AG20443 (cell line): ENCODE measurements at places on chromosomes 3 and 15.
A peak's percentile ranks its signal among the peaks of the same experiment; 100 is the strongest.

GRCh38 chr3:31086148-31086547 lies 191.7 kb upstream of the GADL1 start:
- DNase-seq = no peak

GRCh38 chr15:31365032-31365654 lies 38.5 kb downstream of the KLF13 start:
- no peak for DNase-seq

DNA sequence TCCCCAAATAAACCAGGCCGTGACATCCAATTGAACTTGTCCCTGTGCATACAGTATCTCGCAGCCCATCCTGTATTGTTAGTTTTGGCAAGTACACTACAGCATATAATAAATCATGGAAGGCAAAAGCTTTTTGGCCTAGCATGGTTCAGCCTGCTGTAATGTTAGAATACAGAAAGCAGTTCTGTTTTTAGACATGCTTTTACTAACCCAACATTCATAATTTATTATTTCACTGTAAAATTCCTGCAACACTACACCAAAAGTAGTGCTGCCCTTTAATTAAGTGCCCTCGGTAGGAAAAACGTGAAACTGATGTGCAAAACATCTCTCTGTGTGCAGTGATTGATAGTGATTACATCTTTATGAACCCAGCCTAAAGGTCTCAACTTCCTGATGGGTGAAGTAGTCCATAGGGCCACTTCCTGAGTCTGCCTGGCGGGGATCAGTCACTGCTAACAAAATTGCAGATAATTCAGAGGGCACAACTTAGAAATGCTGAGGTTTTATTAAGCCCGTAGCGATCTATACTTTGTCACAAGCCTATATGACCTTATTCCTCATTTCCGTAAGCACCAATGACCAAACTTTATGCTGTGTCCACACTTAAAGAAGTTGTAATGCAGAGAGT lies 227.8 kb downstream of the CDIN1 start:
- no peak for DNase-seq

GRCh38 chr3:66997560-66998112 lies 471 bp upstream of the KBTBD8 start:
- peak; percentile 17 for DNase-seq

GRCh38 chr3:71991046-71991445 lies 206.1 kb upstream of the PROK2 start:
- no peak for DNase-seq

- no peak for DNase-seq
Observed at GRCh38 chr15:27361438-27361837, 390.5 kb downstream of the GABRG3 start.

GRCh38 chr3:150798122-150798618 lies 35.2 kb upstream of the SIAH2 start:
- no peak for DNase-seq

GRCh38 chr15:45710657-45711056 lies 75.8 kb downstream of the SQOR start:
- DNase-seq = no peak

GRCh38 chr15:91516866-91517265 lies 336.6 kb upstream of the SLCO3A1 start:
- no peak for DNase-seq

DNA sequence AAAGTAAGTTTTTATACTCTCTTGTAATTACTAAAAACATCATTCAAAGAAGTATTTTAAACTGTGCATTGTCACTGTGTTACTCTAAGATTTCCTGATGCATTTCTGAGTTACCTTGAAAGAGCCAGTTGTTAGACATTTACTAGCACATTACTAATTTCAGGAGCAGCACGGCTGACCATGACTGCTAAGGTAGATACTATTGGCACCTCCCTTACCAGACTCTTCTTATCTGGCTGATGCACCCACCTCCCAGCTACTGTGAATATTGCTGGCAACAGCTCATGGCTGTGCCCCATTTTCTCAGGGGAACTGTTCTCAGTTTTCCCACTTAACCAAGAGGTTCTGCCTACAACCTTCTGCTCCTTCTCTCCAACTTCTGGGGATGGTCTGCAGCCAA lies 29.4 kb downstream of the COL6A5 start:
- no peak for DNase-seq

DNA sequence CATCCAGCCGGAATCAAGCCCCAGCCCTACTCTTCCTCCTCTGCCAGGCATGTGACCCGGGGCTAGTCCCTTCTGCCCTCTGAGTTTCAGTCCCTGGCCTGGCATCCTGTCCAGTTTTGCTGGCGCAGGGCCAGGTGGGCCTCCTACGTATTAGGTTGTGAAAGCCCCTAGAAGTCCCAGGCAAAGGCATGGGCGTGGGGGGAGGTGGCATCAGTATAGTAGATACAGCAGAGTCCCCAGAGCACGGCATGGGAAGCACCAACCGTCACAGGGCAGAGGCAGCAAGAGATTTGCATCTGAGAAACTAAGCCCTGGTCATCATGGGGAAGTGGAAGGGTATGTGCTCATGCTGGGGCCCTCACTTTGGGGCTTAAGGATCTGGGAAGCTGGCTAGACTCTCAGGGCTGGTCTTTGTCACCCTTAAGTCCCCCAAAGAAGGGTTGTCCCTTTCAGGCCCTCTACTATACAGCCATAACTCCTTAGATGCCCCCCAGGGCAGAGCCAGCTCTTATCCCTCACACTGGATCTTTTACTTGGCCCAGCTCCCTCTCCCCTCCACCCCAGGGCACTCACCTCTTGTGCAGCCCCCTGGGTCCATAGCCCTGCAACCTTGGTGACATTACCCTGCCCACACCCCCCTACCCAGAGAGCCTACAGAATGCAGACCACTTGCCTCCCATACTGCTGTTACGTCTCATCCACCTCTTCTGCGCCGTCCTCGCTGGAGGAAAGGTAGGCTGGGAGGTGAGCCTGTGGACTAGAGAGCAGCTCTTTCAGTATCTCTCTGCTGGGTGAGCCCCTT lies 11.3 kb downstream of the NBEAL2 start:
- no peak for DNase-seq

GRCh38 chr3:122382888-122383666 lies at the start of gene MIX23:
Gene MIX23 (minus strand): TSS chr3:122383231. CDS start chr3:122383224, 7 bp downstream.
- peak; percentile 92 for DNase-seq

DNA sequence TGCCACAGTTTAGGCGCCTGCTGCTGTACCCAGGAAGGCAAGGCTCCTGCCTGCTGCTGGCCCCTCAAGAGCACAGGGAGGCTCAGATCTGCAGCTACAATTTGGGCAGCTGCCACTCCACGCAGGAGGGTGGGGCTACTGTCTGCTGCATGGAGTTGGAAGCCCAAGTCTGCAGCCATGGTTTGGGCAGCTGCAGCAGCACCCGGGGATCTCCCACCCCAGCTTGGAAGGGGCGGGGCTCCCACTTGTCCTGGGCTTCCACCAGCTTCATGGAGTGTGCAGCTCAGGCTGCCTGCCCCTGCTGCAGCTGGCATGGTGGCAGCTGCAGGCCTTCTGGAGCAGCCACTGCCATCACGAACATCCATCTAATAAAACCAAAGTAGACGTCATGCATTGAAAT lies 512.9 kb downstream of the PYDC2 start:
- no peak for DNase-seq

DNA sequence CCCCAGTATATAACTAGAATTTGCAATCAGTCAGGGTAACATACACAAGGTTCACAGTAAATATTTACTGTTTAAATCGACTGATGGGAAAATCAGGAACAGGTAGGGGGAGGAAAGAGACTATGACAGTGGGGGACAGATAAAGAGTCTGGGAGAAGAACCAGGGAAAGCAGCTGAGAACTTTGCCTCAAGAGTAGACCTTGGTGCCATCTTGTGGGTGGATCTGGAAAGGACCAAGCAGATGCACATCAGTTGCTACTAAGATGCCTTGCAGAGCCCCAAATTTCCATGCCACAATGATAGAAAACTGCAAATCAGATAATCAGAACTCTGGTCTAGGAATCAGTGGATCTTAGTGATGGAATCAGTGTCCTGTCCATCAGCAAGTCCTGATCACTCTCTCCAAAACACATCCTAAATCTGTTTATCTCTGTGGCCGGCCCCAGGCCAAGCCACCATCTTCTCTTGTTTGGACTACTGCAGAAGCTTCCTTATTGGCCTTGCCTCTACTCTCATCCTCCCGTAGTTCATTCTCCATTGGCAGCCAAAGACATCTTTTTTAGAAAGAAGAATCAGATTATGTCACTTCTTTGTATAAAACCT lies 62.7 kb downstream of the PDE8A start:
- DNase-seq = peak; percentile 74

DNA sequence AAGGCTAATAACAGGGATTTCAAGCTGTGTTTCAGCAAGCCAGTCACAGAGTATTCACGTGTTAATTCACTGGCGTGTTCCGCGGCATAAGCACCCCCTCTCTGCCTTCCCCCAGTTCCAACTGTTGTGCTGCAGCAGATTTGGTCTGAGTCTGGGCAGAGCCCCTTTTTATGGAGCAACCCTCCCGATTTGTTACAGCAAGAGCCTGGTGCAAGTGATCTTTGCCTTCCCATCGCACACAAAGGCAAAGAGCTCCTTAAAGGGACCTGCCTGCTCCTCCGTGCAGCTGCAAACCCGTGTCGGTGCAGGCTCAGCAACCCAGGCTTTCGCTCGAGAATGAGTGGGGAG lies 170.5 kb downstream of the KCNAB1 start:
- no peak for DNase-seq

- no peak for DNase-seq
Observed at GRCh38 chr3:12919205-12919604, 77.8 kb upstream of the RPL32 start.

DNA sequence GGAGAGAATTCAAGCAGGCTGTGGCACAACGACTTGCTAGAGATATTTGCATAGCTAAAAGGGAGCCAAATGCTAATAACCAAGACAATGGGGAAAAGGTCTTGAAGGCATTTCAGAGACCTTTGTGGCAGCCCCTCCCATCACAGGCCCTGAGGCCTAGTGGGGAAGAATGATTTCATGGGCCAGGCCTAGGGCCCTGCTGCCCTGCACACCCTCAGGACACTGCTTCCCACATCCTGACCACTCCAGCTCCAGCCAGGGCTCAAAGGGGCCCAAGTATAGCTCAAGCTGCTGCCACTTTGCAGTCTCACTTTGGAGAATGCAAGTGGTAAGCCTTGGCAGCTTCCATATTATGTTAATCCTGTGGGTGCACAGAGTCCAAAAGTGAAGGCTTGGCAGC lies 21.5 kb upstream of the PTPN23 start:
- no peak for DNase-seq

GRCh38 chr15:75051191-75051608 lies 27.8 kb downstream of the PPCDC start:
- no peak for DNase-seq

DNA sequence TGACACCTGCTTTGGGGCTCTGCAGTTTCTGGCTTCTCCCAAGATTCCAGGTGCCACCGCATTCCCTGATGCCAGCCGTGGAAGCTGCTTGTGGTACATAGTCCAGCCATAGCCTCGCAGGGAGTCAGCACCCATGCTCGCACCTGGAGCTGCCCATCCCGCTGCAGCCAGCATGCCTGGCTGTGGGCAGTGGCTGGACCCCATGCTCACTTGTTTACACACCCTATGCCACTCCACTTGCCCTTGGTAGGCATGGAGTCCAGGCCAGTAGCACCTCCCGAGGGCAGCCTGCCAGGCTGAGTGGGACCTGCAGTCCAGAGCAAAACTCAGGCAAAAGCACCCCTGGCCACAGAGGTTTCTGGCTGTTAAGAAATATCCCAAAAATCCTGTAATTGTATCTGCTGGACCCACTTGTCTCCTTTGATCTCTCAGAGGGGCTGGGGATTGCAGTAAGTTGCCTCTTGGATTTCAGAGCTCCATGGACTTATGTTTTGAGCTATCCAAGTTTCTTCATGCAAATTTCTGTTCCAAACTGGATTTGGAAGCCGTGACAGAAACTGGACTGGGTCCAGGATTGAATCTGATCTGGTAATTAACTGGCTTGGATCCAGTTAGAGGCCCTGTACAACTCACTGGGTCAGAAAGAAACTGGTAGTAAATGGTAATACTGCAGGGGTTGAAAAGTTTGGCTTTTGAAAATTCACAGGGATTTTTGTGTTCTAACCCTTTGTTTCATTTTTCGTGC lies 149.3 kb downstream of the FMN1 start:
- DNase-seq = no peak

- no peak for DNase-seq
Observed at GRCh38 chr3:151152455-151153079, 50.4 kb downstream of the GPR171 start.

GRCh38 chr3:149332227-149332765 lies 1.1 kb downstream of the TM4SF18 start:
- no peak for DNase-seq

DNA sequence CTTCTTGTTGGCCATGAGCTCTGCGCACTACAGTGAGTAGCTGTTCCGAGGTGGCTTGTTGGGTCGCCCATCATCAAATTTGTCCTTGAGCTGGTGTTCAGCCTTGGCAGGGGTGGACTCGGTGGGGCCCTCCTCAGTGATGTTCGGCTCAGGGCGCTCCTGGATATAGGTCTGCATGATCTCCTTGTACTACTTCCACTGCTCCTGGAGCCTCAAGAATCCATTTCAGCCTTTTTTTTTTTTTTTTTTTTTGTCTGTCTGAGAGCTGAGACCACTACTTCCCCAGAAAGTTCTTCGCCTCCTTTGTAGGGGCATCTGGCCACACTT lies 39.3 kb upstream of the ARL8B start:
- DNase-seq = no peak

GRCh38 chr3:196163666-196164493 lies 47.3 kb downstream of the ZDHHC19 start:
- no peak for DNase-seq

- no peak for DNase-seq
Observed at GRCh38 chr15:71471347-71471746, 339.0 kb upstream of the NR2E3 start.

GRCh38 chr15:81947548-81947947 lies 98.3 kb downstream of the MEX3B start:
- DNase-seq = peak; percentile 64

DNA sequence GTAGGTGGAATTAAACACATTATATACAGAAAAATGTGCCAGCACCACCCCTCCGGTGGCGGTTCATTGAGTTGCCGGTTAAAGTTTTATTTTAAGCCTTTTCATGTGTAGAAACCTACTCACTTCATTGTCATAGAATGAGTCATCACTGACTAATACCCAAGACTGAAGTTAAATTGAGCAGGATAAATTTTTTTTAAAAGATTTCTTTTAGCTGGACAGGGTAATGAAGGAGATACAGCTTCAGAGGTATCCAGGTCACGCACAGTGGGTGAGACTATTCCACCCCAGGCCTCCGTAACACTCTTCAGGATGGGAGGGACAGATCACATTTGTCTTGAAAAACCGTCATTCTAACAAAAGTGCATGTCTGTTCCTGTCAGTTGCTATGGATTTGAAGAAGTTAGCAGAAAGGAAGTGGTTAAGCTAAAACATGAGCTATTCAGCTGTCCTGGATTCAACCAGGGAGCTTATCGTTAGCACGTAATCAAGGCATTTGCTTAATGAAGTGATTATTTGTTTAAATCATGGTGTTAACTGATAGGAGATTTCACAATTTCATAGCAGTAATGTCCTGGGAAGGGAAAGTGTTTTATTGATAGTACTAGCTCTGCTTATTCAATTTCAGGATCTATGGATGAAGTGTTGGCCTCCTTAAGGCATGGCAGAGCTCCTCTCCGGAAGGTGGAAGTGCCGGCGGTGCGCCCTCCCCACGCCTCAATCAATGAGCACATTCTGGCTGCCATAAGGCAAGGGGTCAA lies 23.4 kb downstream of the WHAMM start:
- DNase-seq = peak; percentile 88

- no peak for DNase-seq
Observed at GRCh38 chr3:128775906-128776542, 50.0 kb downstream of the RAB7A start.

GRCh38 chr15:66886686-66887273 lies 178.6 kb upstream of the SMAD3 start:
- no peak for DNase-seq

GRCh38 chr3:169494982-169495381 lies 168.5 kb downstream of the MECOM start:
- no peak for DNase-seq

- no peak for DNase-seq
Observed at GRCh38 chr3:189797103-189797750, 166.0 kb downstream of the TP63 start.
